ENCODE measurements at places on chromosomes 16 and 17.

GRCh38 chr17:31842195-31843069 lies 16.6 kb downstream of the COPRS start:
- DNase-seq: peak; percentile 34

GRCh38 chr17:68670967-68671693 lies 70.0 kb upstream of the FAM20A start:
- no peak for DNase-seq

- no peak for DNase-seq
Measured at GRCh38 chr16:26087091-26087490, 395.3 kb downstream of the HS3ST4 start.

DNA sequence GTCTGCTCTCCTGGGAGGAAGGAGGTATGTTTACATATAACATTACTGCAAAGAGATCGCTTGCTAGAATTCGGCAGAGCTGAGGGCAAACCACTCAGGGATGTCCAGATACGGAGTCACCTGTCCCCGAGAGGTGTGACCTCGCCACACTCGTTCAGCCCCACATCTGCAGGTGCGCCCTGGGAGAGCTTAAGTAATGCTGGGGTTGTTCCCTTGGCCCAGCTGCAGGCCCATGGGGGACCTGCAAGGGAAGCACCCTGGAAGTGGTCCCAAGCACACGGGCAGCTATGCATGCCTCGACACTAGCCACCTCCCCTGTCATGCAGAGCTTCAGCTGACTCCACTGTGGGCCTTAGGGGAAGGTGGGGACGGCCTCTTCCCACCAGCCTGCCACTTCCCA lies 22.2 kb downstream of the USP22 start:
- no peak for DNase-seq

DNA sequence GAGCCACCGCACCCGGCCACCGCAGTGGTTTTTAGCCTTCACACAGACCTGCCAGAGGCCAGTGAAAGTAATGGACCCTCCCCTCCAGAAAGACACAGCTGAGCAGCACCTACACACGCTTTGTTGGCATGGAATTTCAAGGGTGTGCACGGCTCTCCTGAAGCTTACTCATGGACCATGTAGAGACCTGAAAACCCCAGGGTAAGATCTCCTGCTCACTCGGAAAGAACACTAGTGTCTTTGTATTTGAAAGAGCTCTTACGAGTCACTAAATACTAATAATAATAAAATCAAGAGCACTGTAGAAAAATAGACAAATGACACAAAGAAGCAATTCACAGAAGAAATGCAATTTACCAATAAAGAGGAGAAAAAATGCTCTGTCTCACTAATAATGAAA lies 20.0 kb downstream of the SLC43A2 start:
- no peak for DNase-seq

DNA sequence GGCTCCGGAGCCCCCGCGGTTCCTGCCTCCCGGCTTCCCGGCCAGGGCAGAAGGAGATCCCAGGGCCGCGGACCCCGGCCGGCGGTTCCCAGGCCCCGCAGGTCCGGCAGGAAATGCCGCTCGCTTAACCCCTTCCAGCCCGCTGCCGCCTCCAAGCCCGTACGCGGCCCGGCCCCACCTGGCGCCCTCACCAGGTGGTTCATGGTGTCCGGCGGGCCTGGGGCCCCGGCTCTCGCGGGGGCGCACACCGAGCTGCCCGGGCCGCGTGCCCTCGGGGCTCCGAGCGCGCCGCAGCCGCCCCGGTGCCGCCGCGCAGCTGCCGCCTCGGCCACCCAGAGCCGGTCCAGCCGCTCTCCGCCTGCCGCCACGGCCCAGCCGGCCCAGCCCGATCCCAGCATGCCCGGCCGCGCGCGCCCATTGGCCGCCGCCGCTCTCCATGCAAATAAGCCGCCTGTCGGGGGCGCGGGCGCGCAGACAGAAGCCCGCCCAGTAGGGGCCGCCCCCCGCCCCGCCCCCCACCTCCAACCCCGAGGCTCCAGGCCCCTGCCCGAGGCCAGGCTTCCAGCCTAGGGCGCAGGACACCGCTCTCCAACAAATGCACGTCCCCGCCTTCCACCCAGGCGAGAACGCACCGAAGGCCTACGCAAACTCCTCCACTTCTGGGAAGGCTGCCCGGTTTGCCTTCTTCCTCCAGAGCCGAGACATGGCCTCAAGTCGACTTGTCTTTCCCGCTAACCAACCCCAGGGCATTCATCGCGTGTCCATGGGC lies at the start of gene BCAR1:
Gene BCAR1, minus strand, starts transcription at position 345 of the 769 bp plus-strand sequence. Its CDS starts 142 bp downstream, at position 203.
- DNase-seq: no peak

- DNase-seq: peak; percentile 9
Measured at GRCh38 chr17:4433515-4434031, at the start of gene SPNS3. Gene SPNS3, plus strand, starts transcription at chr17:4433940. Its CDS starts 28 bp downstream, at chr17:4433968.

DNA sequence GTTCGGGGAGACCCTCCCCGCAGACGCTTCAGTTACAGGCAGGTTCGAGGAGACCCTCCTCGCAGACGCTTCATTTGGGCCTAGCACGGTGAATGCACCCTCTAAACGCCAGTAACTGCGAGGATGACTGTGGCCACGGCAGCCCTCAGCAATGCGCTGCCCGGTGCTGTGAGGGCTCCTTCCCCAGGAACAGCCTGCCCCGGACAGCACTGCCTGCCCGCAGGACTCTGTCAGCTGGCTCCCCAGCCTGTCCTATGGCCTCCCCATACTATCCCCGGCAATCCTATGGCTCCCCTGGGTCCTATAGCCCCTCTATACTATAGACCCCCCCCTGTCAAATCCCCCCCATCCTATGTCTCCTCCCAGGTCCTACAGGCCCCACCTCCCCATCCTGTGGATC lies 238.9 kb downstream of the RBFOX3 start:
- DNase-seq: no peak

- no peak for DNase-seq
Measured at GRCh38 chr16:17451843-17452242, 18.9 kb downstream of the XYLT1 start.

- no peak for DNase-seq
Measured at GRCh38 chr17:79519601-79520000, 91.2 kb downstream of the RBFOX3 start.

DNA sequence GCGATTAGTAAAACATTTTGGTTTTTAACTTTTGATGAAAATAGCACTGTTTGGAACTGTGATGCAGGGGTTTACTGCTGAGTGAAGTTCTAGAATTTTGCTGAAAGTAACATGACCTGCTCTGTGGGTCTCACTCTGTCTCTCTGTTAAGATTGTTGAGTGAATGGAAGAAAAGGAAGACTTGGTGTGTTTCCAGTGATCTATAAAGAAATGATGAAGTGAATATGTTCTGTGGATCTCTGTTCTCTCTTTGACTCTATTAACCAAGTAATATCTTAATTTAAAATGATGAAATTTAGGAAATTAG lies 148.4 kb downstream of the PRKCA start:
- DNase-seq: no peak

DNA sequence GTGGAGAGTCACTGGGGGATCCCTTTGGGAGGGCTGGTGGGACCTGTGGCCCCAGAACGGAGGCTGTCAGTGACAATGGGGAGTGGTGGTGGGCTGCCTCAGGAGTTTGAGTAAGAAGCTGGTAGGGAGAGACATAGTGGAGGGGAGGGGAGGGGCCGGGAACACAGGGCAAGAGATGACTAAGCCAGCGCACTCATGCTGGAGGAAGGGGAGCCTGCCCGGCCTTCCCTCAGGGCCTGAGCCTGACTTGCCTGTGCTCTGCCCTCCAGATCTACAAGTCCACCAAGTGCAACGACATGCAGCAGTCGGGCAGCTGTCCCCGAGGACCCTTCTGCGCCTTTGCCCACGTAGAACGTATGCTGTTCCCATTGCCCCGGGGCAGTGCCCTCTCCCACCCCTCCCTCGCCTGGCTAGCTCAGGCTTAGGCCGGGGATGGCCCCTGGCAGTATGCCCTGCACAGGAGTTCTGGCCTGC lies 29.3 kb downstream of the UNC13D start:
- no peak for DNase-seq

DNA sequence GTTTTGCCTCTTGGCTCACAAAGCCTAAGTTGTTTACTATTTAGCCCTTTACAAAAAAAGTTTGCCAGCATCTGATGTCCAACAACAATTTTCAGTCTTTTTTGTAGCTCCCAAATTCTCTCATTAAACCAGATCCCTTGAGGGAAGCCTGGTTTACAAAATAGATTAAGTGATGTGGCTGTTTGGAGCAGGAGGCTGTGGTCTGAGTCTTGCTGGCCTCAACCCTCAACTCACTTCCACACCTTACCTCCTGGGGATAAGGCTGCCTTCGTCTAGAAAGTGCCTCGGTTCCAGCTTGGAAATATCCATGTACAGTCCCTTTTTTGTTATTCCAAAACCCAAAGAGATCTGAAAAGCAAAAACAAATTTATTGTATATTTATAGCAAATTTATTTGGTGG lies 138.4 kb downstream of the WWOX start:
- DNase-seq: no peak

DNA sequence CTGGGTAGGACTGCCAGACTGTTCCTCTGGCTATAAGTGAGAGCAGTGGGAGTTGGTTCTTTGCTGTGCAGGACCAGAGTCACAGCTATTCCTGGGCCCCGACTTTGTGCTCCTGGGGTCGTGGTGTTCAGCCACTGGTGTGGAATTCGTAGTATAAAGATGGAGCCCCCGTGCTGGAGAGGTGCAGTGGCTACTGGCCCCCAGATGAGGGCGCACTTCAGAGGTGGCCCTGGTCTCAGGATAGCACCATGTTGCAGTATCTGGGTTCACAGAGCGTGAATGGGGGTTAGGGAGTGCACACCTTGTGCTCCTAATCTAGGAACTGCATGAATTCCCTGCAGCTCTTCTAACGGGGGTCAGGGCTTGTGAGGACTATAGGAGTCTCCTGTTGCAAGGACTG lies 21.1 kb downstream of the TANC2 start:
- no peak for DNase-seq

DNA sequence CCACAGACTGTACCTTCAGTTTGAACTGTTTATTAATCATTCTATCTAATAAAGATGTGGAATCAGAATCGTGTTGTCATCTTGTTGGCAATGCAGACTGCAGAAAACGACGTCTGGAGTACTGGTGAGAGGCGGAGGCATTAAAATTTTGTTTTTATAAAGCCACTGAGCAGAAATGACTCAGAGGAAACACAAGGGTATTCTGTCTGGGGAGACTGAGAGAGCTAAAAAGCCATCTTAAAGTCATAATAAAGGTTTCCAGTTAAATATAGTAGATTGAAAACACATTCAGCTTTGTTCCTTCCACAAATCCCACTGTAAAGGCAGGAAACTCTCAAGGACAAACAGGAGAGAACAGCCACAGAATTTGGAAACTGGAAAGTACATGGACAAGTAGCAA lies 74.2 kb downstream of the CPPED1 start:
- no peak for DNase-seq

- no peak for DNase-seq
Measured at GRCh38 chr16:55630774-55631173, 25.0 kb upstream of the SLC6A2 start.

DNA sequence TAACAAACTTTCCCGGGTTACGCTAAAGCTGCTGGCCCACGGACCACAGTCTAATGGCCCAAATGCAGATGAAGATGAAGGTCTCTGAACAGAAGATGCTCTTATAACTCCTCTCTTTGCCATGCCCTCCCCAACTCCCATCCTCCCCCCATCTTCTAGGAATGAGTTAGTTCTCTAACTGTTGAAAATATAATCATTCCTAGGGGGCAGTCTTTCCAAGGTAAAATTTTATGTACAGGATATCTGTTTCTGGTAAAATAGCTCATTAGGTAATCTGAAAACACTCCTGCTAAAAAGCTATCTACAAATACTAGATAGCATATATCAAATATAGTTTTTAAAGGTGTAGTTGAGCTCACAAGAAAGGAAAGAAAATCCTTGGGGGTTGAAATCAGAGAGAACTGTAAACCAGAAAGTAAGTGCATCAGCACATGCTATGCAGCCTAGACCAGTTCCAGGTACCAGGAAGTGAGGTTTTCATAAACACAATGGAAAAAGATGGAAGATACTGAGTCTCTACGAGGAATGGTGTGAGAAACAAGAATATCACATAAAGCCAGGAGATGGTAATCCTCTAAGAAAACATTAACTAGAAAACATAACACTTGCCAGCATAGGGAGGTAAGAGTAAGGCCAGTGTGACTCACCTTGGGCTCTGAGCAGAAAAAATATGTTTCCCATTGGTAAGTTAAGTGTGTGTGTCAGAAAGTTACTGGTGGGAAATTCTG lies 38.1 kb downstream of the CMC2 start:
- DNase-seq: no peak

GRCh38 chr17:57528058-57528451 lies 217.0 kb downstream of the CCDC182 start:
- DNase-seq: no peak

GRCh38 chr17:74824961-74825627 lies 34.6 kb downstream of the GRIN2C start:
- DNase-seq: no peak

DNA sequence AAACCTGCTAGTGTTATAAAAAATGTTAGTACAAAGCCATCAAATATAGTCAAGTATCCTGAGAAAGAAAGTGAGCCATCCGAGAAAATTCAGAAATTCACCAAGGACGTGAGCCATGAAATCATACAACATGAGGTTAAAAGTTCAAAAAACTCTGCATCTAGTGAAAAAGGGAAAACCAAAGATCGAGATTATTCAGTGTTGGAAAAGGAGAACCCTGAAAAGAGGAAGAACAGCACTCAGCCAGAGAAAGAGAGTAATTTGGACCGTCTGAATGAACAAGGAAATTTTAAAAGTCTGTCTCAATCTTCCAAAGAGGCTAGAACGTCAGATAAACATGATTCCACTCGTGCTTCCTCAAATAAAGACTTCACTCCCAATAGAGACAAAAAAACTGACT lies 31.7 kb downstream of the RBBP6 start:
- DNase-seq: no peak

- DNase-seq: no peak
Measured at GRCh38 chr17:40253565-40253964, 34.1 kb upstream of the CDC6 start.

- DNase-seq: no peak
Measured at GRCh38 chr16:27114006-27114405, 47.3 kb downstream of the C16orf82 start.

GRCh38 chr16:25950586-25951281 lies 259.0 kb downstream of the HS3ST4 start:
- no peak for DNase-seq

DNA sequence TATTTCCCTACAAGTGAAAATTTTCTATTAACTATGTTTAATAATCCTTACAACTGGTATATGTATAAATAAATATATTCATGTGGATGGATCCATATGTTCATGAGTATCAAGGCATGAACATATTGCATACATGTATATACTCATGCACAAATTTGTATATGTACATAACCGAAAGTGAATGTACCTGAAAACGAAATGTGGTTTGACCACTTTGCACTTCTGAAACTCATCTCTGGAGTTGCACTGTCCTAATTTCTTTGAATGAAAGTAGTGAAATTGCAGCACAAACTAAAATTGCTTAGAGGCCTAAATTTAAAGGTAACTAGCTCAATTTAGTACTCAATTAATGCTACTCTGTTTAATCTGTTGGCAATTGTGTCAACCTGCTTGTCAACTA lies 27.4 kb upstream of the GNAO1 start:
- no peak for DNase-seq

GRCh38 chr17:29342158-29342765 lies 47.9 kb upstream of the TAOK1 start:
- no peak for DNase-seq

- DNase-seq: no peak
Measured at GRCh38 chr16:3677994-3678393, 23.5 kb downstream of the DNASE1 start.

- DNase-seq: no peak
Measured at GRCh38 chr17:48295362-48296288, 134.4 kb downstream of the SKAP1 start.

Data from activated CD4-positive, CD25-positive, alpha-beta regulatory T cell (primary cell).